HuH-7 (cell line): ENCODE measurements at places on chromosomes 1 and 21.

- DNase-seq = peak; percentile 40
Measured at GRCh38 chr1:145918992-145919939, 749 bp upstream of the PEX11B start.

DNA sequence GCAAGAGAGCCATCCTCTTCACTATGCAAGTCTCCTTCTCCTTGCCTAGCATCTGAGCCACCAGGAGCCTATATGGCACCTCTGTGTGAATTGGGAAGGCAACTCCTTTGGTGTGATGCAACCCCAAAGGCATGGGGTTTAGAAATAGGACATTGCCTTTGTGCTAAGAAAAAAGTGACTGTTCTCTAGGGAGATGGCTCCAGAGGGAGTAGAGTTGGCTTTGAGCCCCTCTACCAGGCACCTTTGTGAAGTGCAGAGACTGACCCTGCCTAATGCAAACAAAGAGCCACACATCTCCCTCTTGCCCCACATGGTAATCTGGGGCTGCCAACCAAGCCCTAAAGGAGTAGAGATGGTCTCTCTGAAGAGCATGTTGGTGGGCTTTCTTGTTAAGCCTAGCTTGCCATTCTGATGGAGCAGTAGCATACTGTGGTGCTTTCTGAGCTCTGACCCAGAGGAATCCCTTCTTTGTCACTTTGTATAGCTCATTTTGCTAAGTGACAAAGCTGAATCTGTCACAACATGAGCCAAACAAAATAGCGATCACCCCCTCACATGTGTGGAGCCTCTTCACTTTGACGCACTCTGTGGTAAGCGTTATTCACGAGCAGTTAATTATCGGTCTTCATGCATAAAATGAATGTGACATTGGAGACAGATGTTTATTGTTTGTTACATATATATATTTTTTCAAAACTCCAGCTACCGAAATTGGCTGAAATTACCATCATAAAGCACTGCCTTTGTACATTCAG is 74.4 kb downstream of the RWDD3 start:
- DNase-seq = no peak

DNA sequence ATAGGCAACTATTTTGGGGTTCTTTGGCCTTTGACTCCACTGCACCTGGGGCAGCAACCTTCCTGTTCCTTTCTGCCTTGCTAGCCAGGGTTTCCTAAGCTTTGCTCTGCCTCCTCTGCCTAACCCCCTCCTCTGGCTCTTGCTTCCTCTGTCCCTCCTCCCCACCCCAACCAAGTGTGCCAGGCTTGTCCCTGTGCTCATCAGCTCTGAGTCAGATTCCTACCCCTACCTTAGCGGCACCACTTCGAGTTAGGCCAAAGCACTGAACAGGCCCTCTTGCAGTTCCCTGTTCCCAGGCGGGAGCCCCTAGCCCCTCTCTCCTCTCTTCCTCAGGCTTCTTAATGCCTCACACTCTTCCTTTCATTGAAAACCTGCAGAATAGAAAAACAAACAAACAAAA is 74.8 kb upstream of the HAO2 start:
- no peak for DNase-seq

- no peak for DNase-seq
Measured at GRCh38 chr1:243924188-243924587, 74.1 kb upstream of the AKT3 start.

- DNase-seq = no peak
Measured at GRCh38 chr1:214563881-214564280, 12.5 kb upstream of the PTPN14 start.

DNA sequence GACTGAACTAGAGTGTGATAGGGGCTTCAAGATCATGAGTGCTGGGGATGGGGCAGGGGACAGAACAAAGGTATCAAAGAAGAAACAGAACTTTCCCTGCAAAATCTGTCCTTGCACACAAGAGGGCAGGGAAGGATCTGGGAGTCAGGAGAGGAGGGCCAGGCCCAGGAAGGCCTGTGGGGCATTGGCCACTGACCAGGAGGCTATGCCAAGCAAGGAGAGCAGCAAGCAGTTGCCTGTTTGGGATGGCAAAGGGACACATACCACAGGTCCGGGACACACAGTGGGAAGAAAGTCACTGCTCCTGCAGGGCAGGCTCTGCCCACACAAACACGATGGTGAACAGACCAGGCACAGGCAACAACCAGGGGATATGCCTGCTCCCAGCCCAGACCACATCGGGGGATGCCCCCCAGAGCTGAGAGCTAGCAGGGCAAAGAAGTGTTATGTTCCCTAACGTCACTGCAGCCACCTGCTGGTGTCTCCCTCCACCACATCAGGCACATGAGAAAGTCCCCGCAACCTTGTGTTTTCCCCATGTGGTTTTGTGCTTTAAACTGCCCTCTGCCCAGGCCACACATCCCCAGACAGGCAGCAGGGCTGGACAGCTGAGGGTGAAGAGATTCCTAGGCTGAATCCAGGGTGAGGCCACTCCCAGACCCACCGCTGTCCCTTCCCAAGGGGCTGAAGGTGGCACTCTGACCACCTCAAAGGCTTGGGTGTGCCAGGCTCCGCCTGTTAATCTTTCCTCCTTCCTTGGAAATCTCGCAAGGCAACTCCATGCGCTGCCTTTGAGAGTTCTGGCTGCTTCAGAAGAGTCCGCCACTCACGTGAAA is 53.6 kb downstream of the KIF21B start:
- DNase-seq = peak; percentile 48
